Activated CD4-positive, CD25-positive, alpha-beta regulatory T cell treated with anti-CD3 and anti-CD28 coated beads, Interleukin-2, amount 50 U/mL, for 72 hours (primary cell): ENCODE measurements at places on chromosomes 16 and 17.
A peak's percentile ranks its signal among the peaks of the same experiment; 100 is the strongest.

DNA sequence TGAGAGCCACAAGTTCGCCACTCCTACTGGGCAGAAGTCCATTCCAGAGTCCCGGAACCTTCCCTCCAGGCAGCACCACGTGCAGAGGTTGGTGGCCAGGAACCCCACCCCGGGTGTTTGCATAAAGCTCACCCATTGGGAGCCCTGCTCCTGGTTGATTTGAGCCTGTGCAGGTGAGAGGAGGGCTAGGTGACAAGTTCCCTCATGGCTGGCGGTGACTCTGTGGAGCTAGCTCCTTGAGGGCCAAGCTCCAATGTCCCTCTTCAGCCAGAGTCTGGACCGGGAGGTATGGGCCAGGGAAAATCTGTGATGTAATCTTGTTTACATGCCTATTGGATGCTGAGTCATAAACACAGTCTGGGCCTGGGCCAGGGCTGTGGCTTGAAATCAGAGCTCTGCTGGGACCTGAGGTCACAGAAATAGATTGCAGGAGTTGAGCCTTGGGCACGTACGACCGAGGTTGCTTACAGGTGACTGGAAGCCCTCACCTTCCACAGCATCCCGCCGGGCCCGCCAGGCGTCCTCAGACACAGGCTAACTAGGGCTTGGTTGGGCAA, 118.9 kb downstream of the AATF start:
- DNase-seq: no peak

GRCh38 chr16:90037276-90037675, 18.0 kb upstream of the DBNDD1 start:
- DNase-seq: no peak

GRCh38 chr17:7548585-7549400, at the start of gene TNFSF12:
TNFSF12 (plus strand) TSS chr17:7549058; CDS start chr17:7549154, 96 bp downstream.
- peak; percentile 68 for DNase-seq

- DNase-seq: no peak
Observed at GRCh38 chr16:64375391-64375980, 746.4 kb downstream of the CDH11 start.

GRCh38 chr17:56011406-56012131, 141.7 kb upstream of the ANKFN1 start:
- no peak for DNase-seq

GRCh38 chr16:73864868-73865267, 431.7 kb upstream of the PSMD7 start:
- DNase-seq: no peak

GRCh38 chr16:29237971-29238370, 168.5 kb downstream of the NPIPB11 start:
- no peak for DNase-seq

GRCh38 chr16:86016201-86016965, 117.4 kb downstream of the IRF8 start:
- DNase-seq: peak; percentile 34

DNA sequence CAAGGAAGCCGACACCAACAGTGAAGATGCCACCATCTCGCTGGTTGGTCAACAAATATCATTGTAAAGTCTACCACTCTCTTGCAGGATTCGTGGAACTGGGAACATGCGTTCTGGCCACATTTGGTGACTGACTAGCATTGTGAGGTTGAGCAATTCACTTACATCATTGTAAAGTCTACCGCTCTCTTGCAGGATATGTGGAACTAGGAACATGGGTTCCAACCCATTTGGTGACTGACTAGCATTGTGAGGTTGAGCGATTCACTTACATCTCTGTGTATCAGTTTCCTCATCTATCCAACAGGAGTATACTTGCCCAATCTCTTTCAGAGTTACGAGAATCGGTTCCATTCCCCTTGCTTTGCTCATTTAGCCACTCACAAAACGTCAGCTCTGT, 42.6 kb upstream of the RPH3AL start:
- DNase-seq: no peak

- DNase-seq: no peak
Observed at GRCh38 chr17:66730461-66730923, 104.4 kb upstream of the CACNG5 start.

- no peak for DNase-seq
Observed at GRCh38 chr17:40303708-40304551, 5.0 kb upstream of the RARA start.

DNA sequence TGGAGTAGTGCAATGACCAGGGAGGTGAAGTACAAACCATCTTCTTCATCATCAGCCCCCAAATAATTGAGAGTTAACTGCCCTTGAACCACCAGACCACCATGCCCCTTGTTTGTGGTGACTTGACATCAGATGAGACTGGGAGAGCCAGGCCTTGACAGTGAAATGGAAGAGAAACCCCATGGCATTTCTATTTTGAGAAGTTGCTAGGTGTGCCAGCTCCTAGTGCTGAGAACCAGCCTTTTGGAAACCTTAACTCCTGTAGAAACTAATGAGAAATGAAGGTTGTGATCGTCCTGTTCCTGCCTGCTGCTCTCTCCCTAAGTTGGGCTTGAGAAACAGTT, 2.8 kb downstream of the TMEM94 start:
- DNase-seq: no peak

- no peak for DNase-seq
Observed at GRCh38 chr17:2985318-2985717, 78.1 kb downstream of the OR1D5 start.

DNA sequence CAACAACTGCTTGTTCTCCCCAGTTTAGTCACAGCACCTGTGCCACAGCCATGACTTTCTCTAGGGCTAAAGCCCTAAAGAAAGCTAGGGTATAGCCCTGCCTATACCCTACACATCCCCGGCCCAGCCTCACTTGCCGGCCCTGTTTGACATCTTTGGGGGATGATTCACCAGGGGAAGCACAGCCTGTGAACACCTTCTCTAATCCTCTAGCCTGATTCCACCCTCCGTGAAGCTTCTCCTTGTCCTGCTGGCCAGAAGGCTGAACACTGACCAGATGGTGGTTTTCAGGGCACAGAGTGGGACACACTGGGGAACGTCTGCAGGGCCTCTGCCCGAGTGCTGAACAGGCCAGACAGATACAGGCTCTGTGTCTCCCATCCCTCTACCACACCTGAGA, 6.0 kb downstream of the CLEC16A start:
- DNase-seq: no peak

- no peak for DNase-seq
Observed at GRCh38 chr16:17396762-17397498, 73.8 kb downstream of the XYLT1 start.

DNA sequence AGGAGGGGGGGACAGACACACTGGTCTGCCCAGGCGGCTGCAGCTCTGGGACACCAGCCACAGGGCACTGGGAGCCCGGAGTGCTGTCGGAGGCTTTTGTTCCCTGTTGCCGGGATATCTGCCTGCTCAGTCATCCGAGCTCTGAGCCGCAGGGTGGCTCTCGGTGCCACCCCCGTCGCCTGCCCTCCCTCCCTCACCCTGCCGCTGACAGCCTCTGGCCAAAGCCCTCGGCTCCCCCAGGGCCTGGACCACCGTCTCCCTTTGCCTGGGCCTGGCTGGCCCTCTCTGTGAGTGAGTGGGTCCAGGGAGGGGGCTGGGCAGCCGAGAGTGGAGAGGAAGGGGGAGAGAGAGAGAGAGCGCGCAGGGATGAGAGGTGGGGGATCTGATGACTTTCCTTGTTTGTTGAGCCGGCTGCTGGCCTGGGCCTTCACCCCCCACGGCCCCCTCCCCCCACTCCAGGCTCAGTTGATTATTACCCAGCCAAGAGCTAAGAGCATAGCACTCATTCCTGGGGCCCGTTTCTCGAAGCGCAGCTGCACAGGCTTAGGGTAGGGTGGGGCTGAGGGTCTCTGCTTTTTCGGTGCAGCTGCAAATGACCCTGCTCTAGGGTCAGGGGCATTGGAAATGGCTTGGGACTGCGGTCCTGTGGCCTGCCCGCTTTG, 2.7 kb downstream of the FOXJ1 start:
- DNase-seq: no peak
